Stimulated activated CD4-positive, alpha-beta T cell treated with anti-CD3 and anti-CD28 coated beads, Interleukin-1b, Interleukin-23, amount 100 ng/mL, for 1 hour (primary cell): ENCODE measurements at places on chromosomes 11 and 22.

DNA sequence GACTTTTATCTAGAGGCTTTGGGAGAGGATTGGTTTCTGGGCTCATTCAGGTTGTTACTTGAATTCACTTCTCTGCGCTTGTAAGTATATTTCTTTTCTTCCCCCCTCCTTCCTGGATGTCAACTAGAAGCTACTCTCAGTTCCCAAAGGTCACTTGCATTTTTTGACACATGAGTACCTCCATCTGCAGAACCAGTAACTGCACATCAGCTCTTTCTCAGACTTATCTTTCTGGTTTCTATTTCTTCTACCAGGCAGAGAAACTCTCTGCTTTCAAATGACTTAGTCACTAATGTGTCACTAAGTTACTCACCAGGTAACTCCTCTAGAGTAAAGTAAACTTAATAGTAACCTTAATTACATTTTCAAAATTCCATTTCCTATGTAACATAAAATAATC lies 773.0 kb upstream of the LUZP2 start:
- DNase-seq = no peak

GRCh38 chr11:60910281-60910687 lies 3.7 kb upstream of the TMEM109 start:
- no peak for DNase-seq

- no peak for DNase-seq
Measured at GRCh38 chr11:115613986-115614632, 109.9 kb upstream of the CADM1 start.

GRCh38 chr11:73225001-73225686 lies 7.1 kb downstream of the P2RY2 start:
- no peak for DNase-seq

- DNase-seq = no peak
Measured at GRCh38 chr11:106989078-106989455, 29.2 kb downstream of the GUCY1A2 start.

DNA sequence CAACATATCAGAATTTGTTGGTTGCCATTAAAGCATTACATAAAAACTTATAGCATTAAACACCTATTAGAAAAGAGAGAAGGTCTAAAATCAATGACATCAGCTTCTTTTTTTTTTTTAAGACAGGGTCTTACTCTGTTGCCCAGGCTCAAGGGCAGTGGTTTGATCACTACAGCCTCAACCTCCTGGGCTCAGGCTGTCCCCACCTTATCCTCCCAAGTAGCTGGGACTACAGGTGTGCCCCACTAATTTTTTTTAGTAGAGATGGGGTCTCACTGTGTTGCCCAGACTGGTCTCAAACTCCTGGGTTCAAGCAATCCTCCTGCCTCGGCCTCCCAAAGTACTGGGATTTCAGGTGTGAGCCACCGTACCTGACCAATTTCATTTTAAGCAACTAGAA lies 57.9 kb downstream of the ARHGEF12 start:
- no peak for DNase-seq

- DNase-seq = no peak
Measured at GRCh38 chr11:40125054-40125453, 1334.4 kb downstream of the LRRC4C start.

GRCh38 chr22:22462813-22463567 lies 45.6 kb downstream of the ZNF280B start:
- DNase-seq = no peak

- no peak for DNase-seq
Measured at GRCh38 chr11:8503910-8504364, 90.1 kb downstream of the STK33 start.

DNA sequence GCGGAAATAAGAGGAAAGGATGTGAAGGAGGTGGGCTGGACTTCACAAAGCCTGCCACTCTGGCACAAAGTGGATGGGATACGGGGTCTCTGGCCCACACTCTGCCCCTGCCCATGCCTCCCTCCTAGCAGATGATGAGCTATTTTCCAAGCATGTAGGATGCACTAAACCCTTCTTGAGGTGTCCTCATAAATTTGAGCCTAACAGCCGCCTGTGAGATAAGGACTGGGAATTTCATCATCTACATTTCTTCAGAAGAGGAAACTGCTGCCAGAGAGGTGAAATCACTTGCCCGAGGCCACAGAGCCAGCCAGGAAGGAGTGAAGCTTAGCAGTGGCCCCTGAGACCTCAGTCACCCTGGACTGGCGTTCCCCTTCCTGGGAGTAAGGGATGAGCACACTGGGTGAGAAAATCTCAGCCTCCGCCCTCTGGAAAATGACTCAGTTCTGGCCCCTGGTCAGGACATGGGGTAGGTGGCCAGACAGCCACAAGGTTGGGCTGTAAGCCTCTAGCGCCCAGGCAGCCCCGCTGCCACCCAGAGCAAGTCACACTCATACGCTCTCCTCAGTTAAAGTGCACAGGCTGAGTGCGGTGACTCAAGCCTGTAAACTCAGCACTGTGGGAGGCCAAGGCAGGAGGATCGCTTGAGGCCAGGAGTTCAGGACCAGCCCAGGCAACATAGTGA lies 27.9 kb downstream of the MB start:
- DNase-seq = no peak

DNA sequence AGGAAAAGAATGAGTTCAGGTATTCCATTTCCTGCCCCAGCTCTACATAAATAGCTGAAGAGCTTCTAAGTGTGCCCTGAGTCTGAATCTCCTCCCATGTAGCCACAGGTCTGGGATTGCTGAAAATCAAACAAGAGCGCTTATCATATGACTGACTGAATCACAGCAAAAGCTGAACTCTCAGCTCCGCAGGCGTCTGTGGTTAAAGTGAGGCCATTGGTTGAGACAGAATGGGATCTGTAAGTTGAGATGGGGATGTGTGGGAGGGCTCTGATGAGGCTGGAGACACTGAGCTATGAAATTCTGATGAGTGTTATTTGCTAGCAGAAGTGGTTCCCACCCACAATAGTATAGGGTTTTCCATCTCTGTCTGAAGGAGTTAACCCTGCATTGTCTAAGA lies 637.0 kb downstream of the OPCML start:
- no peak for DNase-seq

DNA sequence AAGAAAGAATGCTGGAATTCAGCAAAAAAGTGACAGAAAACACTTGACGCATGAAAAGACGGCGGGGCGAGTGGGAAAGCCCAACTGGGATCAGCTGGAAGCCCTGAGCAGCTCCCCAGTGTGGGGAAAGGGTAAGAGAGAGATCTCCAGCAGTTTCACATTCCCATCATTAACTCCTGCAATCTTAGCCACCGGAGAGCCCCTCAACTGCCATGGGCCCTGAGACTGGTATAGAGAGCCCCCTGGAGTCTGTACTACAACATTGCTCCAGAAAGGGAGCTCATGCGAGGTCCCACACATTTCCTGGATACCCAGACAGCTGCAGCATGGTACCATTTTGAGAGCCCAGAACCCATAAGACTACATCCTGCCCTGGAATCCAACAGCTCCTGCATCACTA lies 31.1 kb downstream of the MRGPRX4 start:
- no peak for DNase-seq

GRCh38 chr11:69887841-69888427 lies 68.7 kb upstream of the FGF3 start:
- no peak for DNase-seq

- DNase-seq = no peak
Measured at GRCh38 chr22:49152939-49153770, 674.5 kb downstream of the BRD1 start.

- DNase-seq = no peak
Measured at GRCh38 chr11:78651136-78651775, 76.6 kb upstream of the NARS2 start.

GRCh38 chr11:25943777-25944661 lies 387.9 kb upstream of the ANO3 start:
- DNase-seq = no peak

DNA sequence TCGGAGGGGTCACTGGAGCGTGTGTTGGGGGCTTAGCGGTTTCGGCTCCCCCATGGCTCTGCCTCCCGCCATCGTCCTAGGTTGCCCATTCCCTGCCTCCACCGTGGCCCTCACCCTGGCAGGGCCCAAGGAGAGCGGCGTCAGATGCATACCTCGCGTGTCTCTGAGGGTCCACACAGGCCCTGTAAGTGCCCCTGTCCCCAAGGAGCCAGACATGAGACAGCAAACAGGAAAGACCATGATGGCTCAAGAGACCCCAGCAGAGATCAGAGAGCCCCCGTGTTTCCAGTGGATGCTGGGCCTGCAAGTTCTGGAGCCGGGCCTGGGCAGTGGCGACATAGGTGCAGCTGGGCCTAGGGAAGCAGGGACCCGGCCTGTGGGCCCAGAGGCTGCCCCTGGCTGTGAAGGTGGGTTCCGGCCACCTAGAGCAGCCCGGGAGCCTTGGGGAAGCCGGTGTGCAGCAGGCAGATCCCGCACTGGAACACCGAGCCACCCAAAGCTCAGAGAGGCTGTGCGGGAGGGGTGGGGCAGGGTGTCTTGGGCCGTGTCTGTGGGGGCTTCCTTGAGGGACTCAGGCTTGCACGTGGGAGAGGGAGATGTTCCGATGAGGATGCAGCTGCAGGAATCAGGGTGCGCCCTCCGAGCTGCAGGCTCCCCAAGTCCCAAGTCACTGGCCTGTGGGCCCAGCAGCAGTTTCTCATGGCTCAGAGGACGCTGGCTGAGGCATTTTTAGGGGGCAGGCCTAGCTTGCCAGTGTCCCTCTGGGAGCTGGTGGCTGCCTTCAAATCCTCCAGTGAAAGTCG lies 126.4 kb downstream of the KCNQ1OT1 start:
- no peak for DNase-seq
